NCI-H2029 treated with DMSO at 0.1 percent for 48 hours (cell line): ENCODE measurements at places on chromosomes 5 and 9.

GRCh38 chr5:168089201-168089887 lies 202.1 kb upstream of the WWC1 start:
- no peak for DNase-seq

DNA sequence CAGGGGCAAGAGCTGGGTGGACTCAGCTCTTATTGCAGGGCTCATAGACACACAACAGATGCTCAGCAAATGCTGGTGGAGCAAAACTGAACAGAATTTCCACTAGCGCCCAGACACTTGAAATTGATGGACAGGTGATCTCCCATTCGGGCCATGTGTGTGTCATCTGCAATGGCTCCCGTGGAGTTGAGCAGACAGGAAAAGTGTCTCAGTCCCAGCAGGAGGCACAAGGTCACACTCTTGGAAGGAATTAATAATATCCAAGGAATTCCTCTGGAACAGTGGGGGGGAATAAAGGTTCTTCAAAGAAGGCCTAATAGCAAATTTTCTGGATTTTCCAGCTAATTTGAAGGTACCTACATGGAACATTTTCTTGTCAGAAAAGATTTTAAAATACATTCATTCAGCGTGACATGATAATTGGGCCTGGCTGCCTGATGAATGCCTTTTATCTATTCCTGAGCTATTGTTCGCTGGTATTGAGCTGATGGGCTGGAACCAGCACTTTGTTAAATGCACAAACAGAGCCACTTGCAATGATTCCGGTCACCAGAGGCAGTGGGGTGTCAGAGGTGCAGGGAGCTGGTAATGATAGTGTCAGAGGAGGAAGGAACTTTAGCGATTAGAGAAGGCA lies 31.5 kb upstream of the ALDH1B1 start:
- no peak for DNase-seq

- DNase-seq: no peak
These were observed 10.6 kb upstream of the CSNK1A1 start for GRCh38 chr5:149561848-149562247.

DNA sequence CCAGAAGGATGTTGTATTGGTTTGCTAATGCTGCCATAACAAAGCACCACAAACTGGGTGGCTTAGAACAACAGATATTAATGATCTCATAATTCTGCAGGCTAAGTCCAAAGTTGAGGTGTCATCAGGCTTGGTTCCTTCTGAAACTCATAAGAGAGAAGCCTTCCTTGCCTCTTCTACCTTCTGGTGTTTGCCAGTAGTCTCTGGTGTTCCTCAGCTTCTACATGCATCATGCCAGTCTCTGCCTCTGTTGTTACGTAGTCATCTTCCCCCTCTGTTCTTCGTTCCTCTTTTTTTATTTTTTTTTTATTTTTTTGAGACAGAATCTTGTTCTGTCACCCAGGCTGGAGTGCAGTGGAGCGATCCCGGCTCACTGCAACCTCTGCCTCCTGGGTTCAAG lies 61.8 kb downstream of the LRRC70 start:
- no peak for DNase-seq

- DNase-seq: no peak
These were observed 298.6 kb downstream of the DIRAS2 start for GRCh38 chr9:90343991-90344390.

DNA sequence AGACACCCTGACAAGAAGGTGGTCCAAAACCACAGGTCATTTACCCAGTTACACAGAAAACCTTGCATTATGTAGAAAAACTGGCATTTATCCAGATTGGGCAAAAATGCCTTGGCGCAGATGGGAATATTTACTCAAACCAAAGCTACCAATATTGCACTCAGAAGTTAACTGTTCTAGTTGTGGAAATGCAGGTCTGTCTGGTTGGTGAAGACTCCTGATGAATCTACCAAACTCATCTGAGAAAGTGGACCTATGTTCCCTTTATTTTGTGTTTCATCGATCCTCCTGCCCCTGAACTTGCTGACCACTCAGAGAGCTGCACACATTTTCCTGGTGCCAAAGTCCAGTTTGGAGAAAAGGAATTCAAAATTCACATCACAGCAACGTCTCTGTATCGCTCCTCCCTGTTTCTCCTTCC lies 85.2 kb upstream of the ALDH1A1 start:
- no peak for DNase-seq

DNA sequence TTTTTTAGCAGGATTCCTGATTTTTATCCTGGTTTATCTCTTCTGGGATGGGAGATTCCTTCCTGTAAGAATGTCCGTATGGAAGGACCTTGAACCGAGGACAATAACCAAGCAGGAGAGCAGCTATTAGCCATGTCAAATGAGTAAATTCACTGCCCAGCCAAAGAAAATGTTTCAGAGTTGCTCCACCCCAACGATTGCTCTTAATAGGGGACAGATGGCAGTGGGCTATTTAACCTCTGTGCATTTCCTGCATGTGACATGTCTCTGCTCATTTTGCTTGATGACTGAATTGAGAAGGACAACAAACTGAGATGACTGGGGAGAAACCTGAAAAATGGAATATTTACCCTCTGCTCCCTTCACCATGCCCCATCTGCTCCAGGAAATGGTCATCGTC lies 479.9 kb upstream of the ZNF462 start:
- no peak for DNase-seq

DNA sequence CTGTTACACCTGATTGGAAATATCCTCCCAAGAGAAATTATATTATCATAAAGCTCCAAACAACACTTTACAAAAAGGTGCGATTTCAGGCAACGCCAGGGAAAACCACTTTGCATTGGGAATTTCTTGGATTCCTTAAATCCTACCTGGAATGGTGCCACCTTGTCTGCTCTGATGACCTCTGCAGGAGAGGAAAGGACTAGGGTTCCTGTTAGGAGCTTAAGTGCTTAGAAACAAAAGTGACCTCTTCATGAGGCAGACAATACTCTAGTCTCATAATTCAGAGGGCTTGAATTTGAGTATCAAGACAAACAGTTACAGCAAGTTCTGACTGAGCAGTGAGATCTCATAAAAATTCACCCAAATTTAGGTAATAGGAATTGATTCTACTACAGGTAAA lies 33.9 kb upstream of the GLIS3 start:
- peak; percentile 24 for DNase-seq

DNA sequence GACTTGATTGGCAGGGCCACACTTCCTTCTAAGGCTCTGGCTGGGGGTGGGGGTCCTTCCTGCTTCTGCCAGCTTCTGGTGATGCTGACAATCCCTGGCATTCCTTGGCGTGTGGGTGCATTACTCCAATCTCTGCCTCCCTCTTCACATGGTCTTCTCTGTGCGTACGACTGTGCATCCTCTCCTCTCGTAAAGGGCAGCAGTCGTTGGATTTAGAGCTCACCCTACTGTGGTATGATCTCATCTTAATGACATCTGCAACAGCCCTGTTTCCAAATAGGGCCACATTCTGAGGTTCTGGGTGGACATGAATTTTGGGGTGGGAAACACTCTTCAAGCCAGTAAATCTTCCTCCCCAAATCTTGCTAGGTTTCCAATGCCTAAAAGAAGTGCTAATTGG lies 36.8 kb downstream of the ROPN1L start:
- no peak for DNase-seq
